ENCODE measurements at places on chromosomes 16 and 17.

DNA sequence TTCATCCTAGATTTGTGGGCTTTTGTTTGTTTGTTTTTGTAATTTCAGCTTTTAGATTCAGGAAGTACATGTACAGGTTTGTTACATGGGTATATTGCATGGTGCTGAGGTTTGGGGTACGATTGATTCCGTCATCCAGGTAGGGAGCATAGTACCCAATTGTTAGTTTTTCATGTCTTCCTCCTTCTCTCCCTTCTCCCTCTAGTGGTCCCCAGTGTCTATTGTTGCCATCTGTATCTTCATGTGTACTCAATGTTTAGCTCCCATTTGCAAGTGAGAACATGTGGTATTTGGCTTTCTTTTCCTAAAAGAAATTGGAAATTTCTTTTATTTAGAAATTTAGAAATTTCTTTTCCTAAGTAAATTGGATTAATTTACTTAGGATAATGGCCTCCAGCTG is 37.1 kb upstream of the BCAS3 start:
- DNase-seq, result no peak

DNA sequence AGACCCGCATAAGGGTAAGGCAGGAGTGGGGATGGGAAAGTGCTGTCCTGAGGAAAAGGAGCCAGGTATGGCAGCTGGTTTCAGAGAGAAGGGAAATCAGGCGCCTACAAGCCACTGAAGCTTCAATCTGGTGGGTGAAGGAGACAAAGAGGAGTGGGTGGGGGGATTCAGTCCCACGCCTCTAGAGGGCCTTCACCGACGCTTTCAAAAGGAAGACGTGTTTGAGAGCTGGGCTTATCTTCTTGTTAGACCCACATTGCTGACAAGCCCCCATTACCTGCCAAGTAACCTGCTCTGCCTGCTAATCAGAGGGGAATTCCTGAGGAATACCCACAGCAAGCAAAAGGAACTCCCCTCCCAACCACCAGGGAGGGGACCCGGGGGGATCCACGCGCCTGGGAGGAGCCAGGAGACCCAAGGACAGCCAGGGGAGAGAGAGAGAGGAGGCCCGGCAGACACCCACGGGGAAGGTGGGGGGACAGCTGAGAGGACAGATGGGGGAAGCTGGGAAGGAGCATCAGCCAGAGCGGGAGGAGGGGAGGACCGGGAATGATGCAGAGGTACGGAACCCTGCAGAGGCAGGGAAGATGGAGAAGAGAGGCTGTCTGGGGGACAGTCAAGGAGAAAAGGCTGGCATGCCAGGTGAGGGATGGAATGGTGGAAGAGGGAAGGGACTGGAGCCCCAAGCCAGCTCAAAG is 1.0 kb downstream of the MTMR4 start:
- DNase-seq, result no peak

- DNase-seq, result no peak
These were observed 371.9 kb downstream of the HS3ST3B1 start for GRCh38 chr17:14672830-14673229.

DNA sequence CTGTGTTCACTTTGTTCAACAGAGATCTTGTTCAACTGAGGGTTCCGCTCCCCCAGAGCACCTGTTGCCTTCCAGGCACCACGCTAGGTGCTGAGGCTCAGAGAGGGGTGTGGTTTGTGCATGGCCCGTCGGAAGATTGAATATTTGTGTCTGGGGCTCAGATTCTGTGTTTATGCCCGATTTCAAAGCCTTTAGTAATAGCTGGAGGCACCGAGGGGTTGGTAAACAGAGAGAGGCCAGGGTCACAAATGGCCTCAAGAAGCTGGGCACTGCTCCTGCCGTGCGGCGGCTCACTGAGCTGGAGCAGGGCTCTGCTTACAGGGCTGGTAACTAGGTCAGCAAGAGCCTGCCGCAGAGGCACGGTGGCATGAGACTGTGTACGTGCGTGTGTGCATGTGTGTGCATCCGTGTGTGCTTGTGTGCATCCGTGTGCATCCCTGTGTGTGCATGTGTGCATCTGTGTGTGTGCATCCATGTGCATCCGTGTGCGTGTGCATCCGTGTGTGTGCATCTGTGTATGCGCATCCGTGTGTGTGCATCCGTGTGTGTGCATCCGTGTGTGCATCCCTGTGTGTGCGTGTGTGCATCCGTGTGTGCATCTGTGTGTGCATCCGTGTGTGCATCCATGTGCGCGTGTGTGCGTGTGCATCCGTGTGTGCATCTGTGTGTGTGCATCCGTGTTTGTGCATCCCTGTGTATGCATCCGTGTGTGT is 5.4 kb downstream of the ITGAE start:
- no peak for DNase-seq

GRCh38 chr17:46876926-46877325 is 25.5 kb downstream of the WNT9B start:
- DNase-seq, result no peak

DNA sequence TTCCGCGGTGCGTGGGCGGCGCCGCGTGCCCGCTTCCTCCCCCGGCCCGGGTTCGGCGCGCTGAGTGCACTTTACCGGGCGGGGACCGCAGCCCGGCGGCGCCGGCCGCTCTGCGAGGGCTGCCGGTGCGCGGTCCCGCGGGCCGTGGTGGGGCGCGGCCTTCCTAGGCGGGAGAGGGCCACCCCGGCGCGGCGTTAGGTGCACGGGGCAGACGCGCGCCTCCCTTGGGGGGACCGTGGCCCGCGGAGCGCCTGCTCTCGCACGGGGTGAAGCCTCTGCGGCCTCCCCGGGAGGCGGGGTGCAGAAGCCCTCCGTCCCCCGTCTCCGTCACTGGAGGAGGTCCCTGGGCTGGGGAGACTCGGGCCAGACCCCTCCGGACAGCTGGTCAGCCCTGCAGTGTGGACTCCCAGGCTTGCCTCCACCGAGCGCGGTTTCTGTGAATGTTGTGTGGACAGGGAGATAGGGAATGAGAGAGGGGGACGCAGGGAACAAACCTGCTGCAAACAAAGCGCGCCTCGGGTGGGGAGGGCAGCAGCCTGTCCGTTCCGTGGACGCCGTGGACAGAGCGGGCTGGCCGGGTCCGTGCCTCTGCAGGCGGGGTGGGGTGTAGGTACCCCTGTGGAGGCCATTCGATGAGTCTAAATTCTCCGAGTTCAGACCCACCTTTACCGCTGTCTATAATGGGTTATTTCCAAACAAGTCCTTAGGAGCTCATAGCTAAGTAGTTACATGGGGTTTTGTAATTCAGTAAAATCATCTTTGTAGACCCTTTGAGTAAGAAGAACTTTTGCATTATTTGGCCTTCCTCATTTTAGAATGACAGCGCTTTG is 721 bp downstream of the TBCD start:
- DNase-seq, result no peak

DNA sequence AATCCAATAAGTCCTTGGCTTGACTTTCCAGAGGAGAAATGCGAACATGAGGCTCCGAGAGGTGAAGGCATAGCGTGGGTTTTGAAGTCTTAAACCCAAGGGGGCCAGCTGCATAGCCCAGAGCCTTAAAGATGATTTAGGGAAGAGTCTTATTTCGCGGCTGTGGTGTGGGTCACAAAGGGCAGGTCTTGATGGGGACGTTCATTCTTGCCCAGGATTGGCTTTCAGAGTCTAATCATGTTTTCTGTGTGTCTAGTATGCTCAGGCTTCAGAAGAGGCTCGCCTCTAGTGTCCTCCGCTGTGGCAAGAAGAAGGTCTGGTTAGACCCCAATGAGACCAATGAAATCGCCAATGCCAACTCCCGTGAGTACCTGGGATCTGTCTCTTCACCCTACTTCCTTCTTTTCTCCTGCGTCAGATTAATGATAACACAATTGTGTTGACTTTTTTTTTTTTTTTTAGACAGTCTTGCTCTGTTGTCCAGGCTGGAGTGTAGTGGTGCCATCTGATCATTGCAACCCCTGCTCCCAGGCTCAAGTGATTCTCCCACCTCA is 951 bp downstream of the RPL19 start:
- DNase-seq, result no peak

- no peak for DNase-seq
These were observed 256.0 kb upstream of the MAF start for GRCh38 chr16:79856581-79856980.

GRCh38 chr16:19108409-19109287 is 5.1 kb upstream of the ITPRIPL2 start:
- no peak for DNase-seq

- no peak for DNase-seq
These were observed 22.8 kb downstream of the CRISPLD2 start for GRCh38 chr16:84842516-84843148.

DNA sequence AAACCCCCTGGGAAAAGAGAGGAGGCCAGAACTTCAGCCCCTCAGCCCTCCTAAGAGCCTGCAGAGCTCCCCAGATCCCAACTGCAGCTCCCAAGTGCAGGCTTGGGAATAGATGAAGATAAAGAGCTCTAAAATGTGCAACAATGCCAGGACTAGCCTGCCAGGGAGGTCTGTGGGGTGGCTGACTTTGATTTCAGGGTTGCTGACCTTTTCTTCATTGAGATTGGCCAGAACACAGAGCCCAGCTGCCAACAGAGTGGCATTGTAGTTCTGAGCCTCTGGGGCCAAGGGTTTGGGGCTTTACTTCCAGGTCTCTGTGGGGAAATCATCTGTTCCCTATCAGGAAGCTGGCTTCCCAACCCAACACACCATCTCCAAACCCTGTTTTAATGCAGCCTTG is 120.6 kb downstream of the COPRS start:
- no peak for DNase-seq

GRCh38 chr16:46648656-46649055 is 27.5 kb upstream of the SHCBP1 start:
- DNase-seq, result no peak

DNA sequence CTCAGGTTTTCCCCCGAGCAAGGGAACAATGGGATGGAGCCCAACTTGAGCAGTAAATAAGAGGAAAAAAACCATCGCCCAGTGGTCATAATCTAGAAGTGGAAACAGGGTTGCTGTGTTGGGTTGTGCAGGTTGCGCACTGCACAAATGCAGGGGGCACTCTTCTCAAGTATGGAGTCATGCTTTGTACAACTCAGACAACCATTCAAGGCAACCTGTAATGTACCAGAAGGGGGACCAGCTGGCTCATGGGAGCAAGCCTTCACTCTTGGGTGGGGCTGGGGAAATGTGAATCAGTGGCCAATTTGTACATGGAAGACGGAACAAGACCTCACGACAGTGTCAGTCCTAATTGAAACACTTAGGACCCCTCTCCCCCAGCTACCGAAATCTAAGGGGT is 23.9 kb upstream of the LITAF start:
- no peak for DNase-seq
